Panc1 (cell line): ENCODE measurements at places on chromosomes 16 and 17.

GRCh38 chr17:52294301-52294700 is 135.8 kb upstream of the CA10 start:
- DNase-seq, result no peak

- no peak for DNase-seq
Observed at GRCh38 chr17:64492481-64493109, 4.3 kb downstream of the POLG2 start.

GRCh38 chr16:27774779-27775178 is 224.8 kb downstream of the KATNIP start:
- no peak for DNase-seq

DNA sequence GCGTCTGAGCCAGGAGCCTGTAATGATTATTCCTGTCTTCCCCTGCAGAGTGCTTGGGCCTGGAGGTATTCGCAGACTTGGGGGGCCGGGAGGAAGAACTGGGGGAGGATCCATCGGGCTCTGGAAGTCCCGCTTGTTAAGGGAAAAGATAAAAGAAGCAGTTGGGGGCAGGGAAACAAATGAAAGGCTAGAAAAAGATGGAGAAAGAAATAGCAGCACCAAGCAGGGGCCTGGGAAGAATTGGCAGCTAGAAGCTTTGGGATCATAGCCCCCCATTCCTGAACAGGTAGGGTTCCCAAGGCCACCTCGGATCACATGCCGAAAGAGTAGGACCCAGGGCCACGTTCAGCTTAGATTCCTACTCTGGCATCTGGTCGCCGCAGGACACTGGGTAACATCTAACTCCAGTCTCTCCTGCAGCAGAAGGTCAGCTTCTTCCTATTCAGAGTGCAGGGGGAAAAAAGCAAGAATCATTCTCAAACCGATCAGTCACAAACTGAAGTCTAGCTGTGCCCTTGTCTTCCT is 23.6 kb downstream of the ADAM11 start:
- no peak for DNase-seq

DNA sequence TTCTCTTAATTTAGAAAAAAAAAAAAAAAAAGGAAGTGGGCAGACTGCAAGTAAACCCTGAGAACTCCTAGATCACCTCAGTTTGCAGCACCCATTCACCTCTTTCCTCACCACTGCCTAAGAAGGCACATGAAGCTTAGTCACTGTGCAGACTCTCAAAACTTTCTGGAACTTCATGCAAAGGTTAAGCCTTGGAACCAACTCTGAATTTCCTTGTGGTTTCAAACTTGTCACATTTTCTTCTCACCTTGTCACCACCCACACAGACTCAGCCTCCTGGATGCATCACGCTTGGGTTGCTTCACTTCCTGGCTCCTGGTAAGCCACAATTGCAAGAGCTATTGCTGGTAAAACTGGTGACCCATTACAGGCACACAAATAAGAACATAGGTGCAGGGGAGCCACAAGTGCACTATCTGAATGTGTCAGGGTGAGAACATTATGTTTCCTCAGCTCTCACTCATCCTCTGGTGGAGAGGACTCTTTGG is 15.0 kb upstream of the CPD start:
- DNase-seq, result peak; percentile 65

GRCh38 chr17:44444735-44445105 is 55.3 kb upstream of the ITGA2B start:
- DNase-seq, result no peak

DNA sequence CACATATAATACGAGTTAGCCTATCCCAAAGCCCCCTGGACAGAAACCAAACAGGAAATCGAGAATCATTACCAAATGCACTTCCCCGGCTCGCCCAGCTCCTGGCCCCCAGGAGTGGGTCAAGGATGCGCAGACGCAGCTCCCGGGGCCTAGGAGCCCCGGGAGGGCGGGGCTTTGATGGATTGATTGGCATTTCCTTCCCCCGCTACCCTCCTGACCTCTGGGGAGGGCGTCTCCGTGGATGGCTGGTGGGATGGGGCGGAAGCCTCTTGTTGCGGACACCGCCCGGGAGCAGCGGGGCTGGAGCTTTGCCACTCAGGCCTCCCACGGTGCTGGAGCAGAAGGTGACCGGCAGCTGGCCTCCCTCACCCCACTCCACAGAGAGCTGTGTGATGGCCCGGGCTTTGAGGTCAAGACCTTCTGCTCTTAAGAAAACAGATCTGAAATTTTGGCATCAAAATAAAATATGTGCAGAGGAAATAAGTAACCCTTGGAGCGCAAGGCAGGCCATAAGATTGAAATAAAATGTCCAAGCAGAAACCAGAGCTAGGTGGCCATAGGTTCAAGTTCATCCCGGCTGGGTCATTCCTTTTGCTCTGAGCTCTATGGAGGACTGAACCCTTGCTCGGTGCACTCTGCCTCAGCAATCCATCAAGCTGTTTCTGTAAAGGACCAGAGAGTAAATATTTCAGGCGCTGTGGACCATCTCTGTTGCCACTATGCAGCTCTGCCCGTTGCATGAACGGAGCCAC is 262.3 kb downstream of the SOX9 start:
- DNase-seq, result no peak

GRCh38 chr16:48999508-48999907 is 282.1 kb downstream of the CBLN1 start:
- no peak for DNase-seq

DNA sequence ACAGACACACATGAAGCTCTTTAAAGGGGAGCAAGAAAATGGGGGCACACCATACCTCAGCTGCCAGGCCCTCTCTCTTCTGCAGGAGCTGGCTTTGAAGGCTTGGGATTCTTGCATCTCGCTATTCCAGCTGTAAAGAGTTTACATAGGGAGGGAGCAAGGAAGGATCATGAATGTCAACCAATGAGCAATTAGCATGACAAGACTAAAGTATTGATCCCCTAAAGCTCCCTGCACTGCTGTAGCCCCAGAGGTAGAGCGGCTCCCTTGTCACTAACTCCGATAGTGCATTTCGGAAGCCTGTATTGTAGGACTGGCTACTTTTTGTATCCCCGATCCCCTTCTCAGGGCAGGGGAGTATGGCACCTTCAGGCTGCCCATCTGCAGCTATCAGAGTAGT is 113.4 kb upstream of the PMFBP1 start:
- no peak for DNase-seq
